ENCODE measurements at places on chromosomes 2 and 18.

GRCh38 chr2:70089983-70090525, 2.8 kb downstream of the PCBP1 start:
- no peak for DNase-seq

GRCh38 chr2:141464995-141465394, 665.8 kb downstream of the LRP1B start:
- DNase-seq, result no peak

DNA sequence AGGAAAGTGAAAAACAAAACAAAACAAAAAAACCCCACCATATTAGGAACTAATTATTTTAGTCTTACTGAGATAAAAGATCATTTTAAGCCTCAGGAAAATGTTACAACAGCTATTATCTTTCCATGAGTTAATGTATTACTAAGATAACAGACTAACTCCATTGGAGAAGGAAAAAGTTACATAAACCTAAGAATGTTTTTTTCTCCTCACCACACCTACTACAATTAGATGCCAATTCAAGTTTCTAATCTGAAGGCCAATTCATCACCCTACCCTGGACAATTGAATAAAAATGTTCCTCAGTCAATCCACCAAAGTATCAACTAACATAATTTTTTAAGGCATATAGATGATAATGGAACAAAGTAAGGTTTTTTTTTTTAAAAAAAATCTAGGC, 10.2 kb upstream of the GFPT1 start:
- DNase-seq, result no peak

DNA sequence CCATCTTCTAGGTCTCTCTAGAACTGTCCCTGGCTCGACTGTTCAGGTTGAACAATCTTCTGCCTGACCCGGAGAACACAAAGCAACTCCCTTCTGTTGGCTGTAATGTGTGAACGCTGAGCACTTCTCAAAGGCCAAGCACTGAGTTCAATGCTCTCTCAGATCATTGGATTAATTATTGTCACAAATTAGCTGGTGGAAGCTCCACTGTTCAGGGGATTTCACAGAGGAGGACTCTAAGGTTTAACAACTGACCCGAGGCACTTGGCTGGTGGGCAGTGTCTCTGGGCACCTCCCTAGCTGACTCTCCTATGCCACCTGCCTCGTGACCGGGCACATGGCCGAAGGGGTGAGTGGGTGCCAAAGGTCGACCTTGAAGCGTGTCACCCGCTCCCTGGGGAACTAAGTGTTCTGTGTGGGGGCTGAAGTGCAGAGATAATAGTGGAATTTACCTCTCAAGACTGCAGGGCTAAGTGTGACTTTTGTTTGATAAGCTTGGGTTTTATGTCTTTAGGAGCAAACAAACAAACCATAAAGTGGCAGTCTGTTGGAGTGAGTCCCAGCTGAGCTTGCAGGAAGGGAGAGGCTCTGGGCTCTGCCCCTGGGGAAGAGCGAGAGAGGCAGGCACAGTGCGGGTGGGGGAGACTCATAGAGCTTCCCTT, 64.8 kb downstream of the BCL2L11 start:
- no peak for DNase-seq

DNA sequence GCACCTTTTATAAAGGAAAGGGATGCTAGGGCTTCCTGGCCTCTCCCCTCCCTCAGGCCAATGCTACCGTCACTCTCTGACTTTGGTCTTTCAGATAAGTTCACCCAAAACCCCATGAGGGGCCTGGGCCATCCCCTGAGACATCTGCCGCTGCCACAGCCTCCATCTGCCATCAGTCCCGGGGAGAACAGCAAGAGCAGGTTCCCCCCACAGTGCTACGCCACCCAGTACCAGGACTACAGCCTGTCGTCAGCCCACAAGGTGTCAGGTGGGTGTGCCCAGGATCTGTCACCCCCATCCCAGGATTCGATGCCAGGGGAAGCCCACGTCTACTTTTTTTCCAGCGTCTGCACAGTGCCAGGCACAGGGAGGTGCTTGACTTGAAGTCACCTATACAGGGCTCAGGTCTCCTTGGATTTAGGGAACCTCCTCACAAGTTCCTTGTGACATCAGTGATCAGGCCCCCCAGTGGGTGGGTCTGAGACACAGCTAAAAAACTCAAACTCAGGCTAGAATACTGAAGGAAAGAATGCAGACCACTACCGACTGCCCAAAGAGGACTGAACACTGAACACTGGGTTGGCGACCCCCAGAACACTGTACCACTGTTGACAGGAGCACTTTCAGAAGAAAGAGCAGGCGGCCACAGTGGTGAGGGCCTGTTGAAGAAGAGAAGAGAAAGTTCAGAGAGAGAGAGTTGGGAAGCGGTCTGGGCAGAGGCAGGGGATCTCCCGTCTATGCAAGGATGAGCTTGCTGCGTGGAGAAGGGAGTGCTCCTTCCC, 85.3 kb downstream of the EPAS1 start:
- no peak for DNase-seq
